ENCODE measurements at places on chromosomes 13 and 19. TPM values are rescaled to one million over a fixed set of nuclear protein-coding genes. Genes with fewer than 3 reads are reported as not detected.

- DNase-seq: peak; percentile 25
Observed at GRCh38 chr19:27974082-27974513, 1238.9 kb downstream of the UQCRFS1 start.

GRCh38 chr19:16620018-16620417, 8.0 kb downstream of the MED26 start:
- no peak for DNase-seq

Gene CCDC194
- total RNA-seq: 0.43 TPM

Gene APC2
- total RNA-seq: not detected

Gene VSTM2B
- not detected for total RNA-seq

DNA sequence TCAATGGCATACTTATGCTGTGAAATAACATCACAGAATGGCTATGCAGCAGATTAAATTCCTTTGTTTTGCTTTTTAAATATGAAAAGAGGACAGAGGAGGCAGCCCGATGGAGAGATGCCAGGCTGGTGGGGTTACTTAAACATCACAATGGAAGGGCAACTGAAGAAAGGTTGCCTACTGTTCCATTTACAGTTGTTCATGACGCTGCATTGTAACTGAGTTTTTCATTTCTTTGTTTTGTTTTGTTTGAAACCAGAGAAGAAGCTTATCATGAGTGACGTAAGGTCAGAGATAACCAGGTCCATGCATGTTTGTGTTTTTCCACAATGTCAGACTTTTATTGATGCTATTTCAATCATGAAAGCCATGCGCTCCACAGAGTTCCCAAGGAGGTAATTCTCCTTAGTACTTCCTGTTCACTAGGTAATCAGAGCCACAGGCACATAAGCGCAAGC, 273.8 kb downstream of the LHFPL6 start:
- DNase-seq: no peak

Data from right lobe of liver (tissue), 6 donors.